ENCODE measurements at places on chromosomes 2 and 18.

DNA sequence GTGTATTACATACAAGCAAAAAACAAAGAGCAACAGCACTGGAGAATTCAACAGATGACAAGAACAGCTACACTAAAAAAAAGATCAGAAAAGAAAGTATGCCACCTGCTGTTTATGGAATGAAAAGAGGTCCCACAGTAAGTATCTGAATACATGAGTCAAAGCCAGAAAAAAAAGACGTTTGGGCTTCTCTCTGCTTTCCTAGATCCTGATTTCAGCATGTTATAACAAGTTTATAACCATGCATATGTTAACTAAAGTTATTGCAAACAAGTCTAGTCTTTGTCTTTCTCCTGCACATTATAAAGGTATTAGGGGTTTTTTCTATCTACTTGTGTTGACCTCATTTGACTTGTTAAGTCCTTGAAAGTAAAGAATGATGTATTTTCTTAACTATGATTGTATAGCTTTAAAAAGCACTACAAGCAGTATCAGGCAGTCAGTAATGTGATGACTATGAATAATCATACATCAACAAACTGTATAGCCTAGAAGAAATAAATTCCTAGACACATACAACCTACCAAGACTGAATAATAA, 108.5 kb upstream of the COL5A2 start:
- peaks cover 3% of the 10 kb centered on the region for H3K36me3 ChIP-seq
- no peak overlapping the region for H3K4me3 ChIP-seq
- DNase-seq = no peak
- H3K27me3 ChIP-seq = no peaks in the 10 kb centered on the region

DNA sequence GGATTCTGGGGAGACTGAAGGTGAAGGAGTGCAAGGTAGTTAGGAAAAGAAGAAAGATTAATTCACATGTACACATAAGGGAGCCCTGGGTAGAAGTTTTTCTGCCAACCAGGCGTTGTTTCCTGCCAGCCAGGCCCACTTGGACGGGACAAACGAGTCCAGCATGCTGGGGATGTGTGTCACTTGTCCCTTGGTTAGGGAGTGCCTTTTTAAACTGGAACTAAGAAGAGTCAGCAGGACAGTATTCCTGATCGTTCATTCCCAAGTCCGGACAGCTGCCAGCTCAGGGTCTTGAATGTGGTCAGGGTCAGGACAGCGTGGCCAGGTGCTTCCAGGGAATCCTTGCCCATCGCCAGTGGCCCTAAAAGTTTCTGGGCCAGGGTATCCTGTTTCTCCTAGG, 43.2 kb downstream of the POMC start:
- peaks cover 8% of the 10 kb centered on the region for H3K4me1 ChIP-seq
- DNase-seq = no peak
- H3K27me3 ChIP-seq = no peaks in the 10 kb centered on the region
- peaks cover 10% of the 10 kb centered on the region for H3K36me3 ChIP-seq
- no peak overlapping the region for H3K4me3 ChIP-seq

DNA sequence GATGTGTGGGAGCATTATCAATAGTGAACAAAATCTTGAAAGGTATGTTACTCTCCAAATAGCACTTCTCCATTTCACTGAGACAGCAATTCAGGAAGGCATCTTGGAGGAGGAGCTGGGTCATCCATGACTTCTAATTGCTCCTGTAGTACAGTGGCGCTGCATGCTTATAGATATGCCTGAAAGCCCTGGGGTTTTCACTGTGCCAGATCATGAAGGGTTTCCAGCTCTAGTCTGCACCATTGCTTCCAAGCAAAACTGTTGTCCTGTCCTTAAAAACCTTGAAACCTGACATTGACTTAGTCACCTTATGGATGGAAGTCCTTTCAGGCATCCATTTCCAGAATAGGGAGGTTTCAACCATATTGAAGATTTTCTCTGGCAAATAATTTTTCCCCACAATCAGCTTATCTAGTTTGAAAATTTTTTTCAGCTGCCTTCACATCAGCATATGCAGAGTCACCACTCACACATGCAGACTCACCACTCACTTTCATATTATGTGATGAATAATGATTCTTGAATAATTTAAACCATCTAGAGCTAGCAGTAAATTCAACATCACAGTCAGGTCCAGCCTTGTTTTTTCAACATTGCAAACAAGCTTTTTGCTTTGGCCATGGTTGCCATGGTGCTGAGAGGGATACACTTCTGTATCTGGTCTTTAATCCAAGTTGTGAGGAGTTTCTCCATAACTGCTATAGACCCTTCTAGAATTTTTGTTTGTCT, 297.1 kb downstream of the CLIP4 start:
- H3K4me1 ChIP-seq = peaks cover 3% of the 10 kb centered on the region
- DNase-seq = no peak
- no peak overlapping the region for H3K27ac ChIP-seq
- H3K27me3 ChIP-seq = no peaks in the 10 kb centered on the region

- no peak for DNase-seq
- no peak overlapping the region for H3K4me3 ChIP-seq
- no peaks in the 10 kb centered on the region for H3K27me3 ChIP-seq
- H3K27ac ChIP-seq = no peak overlapping the region
- no peaks in the 10 kb centered on the region for H3K36me3 ChIP-seq
- H3K4me1 ChIP-seq = peaks cover 19% of the 10 kb centered on the region
Measured at GRCh38 chr2:117321816-117322215, 492.7 kb upstream of the DDX18 start.

- no peaks in the 10 kb centered on the region for H3K27me3 ChIP-seq
- no peak for DNase-seq
- no peaks in the 10 kb centered on the region for H3K4me1 ChIP-seq
- no peak overlapping the region for H3K4me3 ChIP-seq
- H3K27ac ChIP-seq = no peak overlapping the region
Measured at GRCh38 chr2:154437104-154437503, 261.4 kb upstream of the KCNJ3 start.

- no peaks in the 10 kb centered on the region for H3K4me1 ChIP-seq
- DNase-seq = no peak
- H3K27ac ChIP-seq = no peak overlapping the region
- no peaks in the 10 kb centered on the region for H3K36me3 ChIP-seq
Measured at GRCh38 chr2:231533086-231533776, 3.0 kb upstream of the NMUR1 start.

DNA sequence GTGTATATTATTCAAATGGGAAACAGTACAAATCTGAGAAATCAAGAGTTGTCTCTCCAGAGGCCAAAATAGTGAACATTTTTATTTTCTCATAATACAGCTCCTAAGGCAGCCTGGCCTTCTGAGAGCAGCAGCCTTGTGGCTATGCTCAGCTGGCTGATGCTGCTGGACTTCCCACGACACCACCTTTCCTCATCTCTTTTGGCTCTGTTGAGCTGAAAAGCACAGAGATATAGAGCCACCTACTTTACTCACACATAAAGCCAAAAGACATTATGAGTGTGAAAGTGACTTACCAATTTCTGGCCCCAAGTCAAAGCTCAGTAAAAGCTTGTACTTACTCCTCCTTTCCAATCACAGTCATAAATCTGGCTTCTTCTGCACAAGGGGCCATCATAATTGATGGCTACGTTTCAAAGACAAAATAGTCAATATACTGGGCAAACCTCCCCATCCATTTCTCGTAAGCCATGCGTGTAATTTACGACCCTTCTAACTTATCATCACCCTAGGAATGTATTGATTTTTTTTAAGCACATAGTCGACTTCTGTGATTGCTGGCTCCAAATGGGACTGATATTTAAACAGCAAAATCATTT, 18.6 kb upstream of the REG3A start:
- peaks cover 2% of the 10 kb centered on the region for H3K36me3 ChIP-seq
- DNase-seq = no peak
- H3K4me1 ChIP-seq = peaks cover 5% of the 10 kb centered on the region
- H3K27me3 ChIP-seq = no peaks in the 10 kb centered on the region
- no peak overlapping the region for H3K27ac ChIP-seq

DNA sequence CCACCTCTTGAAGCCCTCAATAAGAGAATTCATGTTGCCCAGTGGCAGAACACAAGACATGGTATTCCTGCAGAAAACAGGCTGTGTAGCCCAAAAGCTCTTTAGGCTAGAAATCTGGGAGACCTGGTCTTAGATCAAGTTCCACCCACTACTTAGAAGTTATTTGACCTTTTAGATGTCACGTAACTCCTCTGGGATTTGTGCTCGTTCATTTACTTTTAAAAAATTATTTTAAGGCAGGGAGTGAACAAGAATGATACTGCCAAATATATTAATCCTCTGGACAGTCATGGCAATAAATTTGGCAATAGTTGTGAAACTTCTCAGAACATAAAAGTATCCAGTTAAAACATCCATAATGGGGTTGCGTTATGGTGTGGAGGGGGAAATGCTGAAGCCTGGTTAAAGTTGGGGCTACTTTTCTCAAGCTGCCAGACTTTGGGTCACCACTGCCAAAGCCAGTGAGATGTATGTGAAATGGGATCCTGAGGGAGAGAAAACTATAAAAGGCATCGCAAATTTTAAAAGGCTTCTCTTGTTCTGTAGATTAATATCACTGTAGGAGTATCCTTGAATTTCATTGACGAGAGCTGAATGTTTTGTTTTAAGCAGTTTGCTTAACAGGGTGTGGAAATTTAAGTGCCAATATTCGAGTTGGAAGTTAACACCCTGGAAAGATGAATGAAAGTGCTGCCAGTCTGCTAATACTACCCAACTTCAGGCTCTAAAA, 15.8 kb downstream of the DAPL1 start:
- peaks cover 4% of the 10 kb centered on the region for H3K4me1 ChIP-seq
- H3K27me3 ChIP-seq = peaks cover 10% of the 10 kb centered on the region
- no peaks in the 10 kb centered on the region for H3K36me3 ChIP-seq
- no peak overlapping the region for H3K4me3 ChIP-seq
- no peak overlapping the region for H3K27ac ChIP-seq
- no peak for DNase-seq

DNA sequence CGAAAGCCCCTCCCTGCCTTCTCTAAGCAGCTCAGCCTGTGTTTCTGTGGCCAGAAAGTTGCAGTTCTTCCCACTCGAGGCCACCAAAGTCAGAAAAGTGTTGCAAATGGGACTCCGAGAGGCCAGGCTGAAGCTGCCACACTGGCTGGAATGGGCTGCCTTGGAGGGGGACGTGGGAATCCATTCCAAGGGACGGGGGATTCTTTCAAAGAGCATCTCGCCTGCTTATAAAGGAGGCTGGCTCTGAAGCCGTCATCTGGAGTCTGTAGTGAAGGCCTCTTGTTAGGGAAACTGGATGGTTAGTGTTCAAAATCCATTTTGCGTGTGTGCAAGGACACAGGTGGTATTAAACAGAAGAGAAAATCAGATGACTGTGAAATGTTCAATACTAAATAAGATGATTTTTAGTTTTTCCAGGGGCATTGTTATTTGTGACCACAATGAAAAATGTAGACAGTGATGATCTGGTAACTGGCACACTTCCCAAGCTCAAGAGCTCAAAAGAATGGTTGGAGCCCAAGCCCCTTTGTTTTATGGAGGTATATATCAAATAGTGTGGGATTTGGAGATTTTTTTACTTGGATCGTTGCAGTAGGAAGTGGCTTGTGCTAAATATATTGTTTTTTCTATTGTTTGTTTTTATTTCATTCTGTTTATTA, 782 bp downstream of the FAM228B start:
- peaks cover 35% of the 10 kb centered on the region for H3K4me1 ChIP-seq
- no peak for DNase-seq
- H3K36me3 ChIP-seq = peaks cover 3% of the 10 kb centered on the region
- H3K27ac ChIP-seq = peak overlapping the region; percentile 82
- H3K27me3 ChIP-seq = no peaks in the 10 kb centered on the region
- peak overlapping the region; percentile 90 for H3K4me3 ChIP-seq

DNA sequence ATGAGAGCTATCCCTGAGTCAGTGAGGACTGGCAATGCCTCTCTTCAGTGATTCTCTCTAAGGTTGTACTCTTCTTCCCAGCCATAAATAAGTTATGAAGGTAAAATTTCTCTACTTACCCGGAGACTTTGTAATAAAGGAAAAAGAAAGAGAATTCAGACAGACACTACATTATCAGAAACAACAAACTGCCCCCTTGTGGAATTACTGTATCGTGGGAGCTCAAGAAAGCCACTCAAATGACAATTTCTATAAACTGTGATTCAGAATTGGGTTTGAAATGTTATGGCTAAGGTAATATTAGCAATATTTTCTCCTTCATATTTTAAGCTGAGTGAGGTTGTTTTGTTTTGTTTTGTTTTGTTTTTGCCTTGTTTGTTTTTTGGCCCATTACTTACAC, 155.8 kb upstream of the TANK start:
- no peak overlapping the region for H3K4me3 ChIP-seq
- no peak overlapping the region for H3K27ac ChIP-seq
- no peaks in the 10 kb centered on the region for H3K27me3 ChIP-seq
- H3K4me1 ChIP-seq = no peaks in the 10 kb centered on the region

DNA sequence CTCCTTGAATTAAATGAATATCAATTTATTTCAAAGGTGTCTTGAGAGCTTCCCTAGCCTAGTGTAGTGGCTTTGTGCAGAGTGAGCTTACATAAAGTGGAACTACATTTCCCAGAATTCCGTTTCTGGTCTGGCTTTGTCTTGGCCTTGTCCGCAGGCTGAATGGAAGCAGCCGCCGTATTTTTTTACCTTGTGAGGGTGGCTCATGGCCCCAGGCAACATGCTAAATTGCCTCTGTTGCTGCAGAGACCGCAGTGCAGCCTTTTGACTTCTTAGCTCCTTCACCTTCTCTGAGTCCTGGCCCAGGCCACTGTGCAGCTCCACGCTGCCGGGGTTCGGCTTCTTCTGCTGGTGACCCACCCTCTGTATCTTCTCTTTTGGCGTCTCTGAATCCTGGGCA, 114.8 kb upstream of the SLC38A11 start:
- DNase-seq = peak; percentile 23
- peak overlapping the region; percentile 54 for H3K4me3 ChIP-seq
- H3K27me3 ChIP-seq = no peaks in the 10 kb centered on the region
- H3K4me1 ChIP-seq = peaks cover 46% of the 10 kb centered on the region
- peaks cover 7% of the 10 kb centered on the region for H3K36me3 ChIP-seq

- no peak overlapping the region for H3K27ac ChIP-seq
- DNase-seq = no peak
- peaks cover 24% of the 10 kb centered on the region for H3K4me1 ChIP-seq
- no peak overlapping the region for H3K4me3 ChIP-seq
- no peaks in the 10 kb centered on the region for H3K27me3 ChIP-seq
- H3K36me3 ChIP-seq = no peaks in the 10 kb centered on the region
Measured at GRCh38 chr2:2542316-2542715, 211.2 kb upstream of the MYT1L start.

DNA sequence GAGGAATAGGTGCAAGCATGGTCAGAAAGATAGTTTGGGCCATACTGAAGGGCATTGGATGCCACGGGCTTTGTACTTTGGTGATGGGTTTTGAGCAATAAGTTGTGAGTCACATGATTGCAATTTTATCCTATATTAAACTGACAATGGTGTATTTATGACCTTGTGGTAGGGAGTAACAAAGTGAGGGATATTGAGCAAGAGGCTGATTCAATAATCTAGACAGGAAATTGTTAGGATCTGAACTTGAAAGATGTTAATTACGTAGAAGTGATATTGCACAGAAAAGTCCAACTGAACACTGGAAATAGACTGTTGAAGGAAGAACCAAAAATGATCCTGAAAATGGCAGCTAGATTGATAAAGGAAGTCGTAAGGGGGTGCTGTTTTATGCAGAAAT, 46.6 kb upstream of the TCF4 start:
- no peaks in the 10 kb centered on the region for H3K27me3 ChIP-seq
- no peaks in the 10 kb centered on the region for H3K36me3 ChIP-seq
- no peak overlapping the region for H3K27ac ChIP-seq
- no peak overlapping the region for H3K4me3 ChIP-seq
- DNase-seq = no peak
- H3K4me1 ChIP-seq = no peaks in the 10 kb centered on the region
